ENCODE measurements at places on chromosomes 4 and X.

- DNase-seq, result no peak
Observed at GRCh38 chr4:633976-634598, 8.7 kb downstream of the PDE6B start.

DNA sequence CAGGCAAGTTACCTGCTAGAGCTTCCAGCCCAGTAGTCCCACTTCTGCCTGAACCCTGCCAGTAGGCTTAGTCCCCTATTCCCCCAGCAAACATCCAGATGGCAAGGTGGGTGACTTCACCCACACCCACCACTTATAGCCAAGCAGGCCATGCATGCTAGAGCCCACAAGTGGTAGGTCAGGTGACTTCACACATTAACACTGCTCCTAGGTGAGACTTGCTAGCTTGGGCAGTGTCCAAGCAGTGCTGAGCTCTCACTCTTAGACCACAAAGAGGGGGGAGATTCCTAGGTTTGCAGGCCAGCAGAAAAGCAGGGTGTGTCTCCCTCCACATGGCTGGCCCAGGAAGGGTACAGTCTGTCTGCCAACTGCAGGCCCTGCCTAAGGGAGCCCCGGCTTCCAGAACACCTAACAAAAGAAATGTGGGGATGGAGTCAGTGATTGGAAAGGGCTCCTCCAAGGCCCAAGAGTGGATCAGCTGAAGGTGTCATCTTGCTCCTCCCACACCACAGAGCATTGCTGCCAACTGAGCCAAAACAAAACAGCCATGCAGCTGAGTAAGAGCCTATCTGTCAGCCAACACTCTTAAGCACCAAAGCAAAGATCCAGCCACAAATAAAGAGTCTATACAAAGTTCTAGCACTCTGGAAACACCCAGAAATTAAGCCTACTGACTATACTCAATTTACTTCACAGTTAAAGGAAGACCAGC is 158.1 kb upstream of the USP38 start:
- DNase-seq, result no peak

GRCh38 chr4:15400226-15400625 is 27.6 kb upstream of the C1QTNF7 start:
- no peak for DNase-seq

DNA sequence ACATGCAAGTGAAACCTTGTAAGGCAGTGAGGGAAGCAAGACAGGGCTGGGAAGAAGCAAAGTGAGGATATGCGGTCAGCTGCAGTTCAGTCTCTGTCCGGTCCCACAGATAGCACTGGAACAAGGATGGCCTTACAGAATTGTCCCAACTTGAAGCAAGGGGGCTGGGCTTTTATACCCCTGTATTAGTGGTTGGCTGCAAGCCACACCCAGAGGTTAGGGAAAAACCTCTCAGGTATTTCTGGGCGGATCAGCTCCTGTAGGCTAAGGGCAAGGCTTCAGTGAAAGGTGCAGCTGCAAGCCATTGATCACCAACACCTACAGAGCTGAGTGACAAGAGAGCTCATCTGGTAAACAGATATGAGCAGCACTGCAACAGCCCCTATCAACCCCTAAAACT is 89.0 kb downstream of the KDR start:
- DNase-seq, result no peak

GRCh38 chrX:22424122-22424915 is 151.6 kb downstream of the CBLL2 start:
- no peak for DNase-seq

GRCh38 chr4:2257361-2258081 is 4.4 kb downstream of the MXD4 start:
- DNase-seq, result no peak

DNA sequence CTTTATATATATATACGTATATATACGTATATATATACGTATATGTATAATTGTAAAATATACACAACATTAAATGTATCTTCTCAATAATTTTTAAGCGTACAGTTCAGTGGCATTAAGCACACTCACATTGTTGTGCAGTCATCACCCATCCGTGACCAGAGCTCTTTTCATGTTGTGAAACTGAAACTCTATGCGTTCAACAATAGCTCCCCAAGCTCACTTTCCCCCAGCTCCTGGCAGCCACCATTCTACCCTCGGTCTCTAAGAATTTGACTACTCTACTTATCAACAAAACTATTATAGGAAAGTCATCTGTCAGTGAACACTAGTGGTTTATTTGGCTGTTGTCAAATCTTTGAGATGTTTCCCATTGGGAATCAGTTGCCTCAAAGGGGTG is 621.8 kb upstream of the GALNT7 start:
- DNase-seq, result no peak

- DNase-seq, result no peak
Observed at GRCh38 chrX:49147282-49147681, 15.3 kb upstream of the MAGIX start.

DNA sequence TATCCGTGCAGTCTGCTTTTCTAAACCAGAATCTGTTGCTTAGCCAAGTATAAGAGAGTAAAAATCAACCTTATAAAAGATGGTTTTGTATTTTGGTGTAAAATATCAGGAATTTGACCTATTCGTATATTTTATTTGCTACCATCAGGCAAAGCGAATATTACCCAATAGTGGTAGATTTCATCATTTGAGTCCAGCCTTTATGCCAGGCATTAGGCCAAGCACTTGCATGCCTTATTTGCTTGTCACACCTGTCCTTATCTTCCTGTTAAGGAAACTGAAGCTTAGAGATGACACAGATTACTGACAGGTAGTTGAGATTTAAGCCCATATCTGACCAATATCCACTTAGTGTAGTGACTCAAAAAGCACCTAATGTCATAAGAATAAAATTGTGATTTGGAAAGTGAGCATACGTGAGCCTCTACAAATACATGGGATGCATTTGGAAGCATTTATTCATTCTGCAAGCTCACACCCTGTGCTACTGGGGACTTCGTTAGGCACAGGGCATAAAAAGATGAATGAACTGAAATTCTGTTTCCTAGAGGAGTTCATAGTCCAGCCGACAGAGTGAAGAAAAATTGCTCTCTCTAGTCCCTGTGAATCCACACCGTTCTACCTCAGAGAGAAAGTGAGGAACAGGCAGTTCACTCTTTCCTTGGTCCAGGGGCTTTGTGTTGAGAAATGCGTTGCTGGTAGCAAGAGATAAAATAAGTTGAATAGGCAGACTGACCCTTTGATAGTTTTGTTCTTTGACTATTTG is 2.3 kb upstream of the RNF212 start:
- no peak for DNase-seq

- DNase-seq, result no peak
Observed at GRCh38 chr4:110823251-110823650, 200.4 kb upstream of the PITX2 start.

GRCh38 chrX:3052860-3053259 is 11.6 kb downstream of the ARSF start:
- DNase-seq, result no peak

- no peak for DNase-seq
Observed at GRCh38 chr4:13543839-13544605, at the start of gene NKX3-2. TSS of gene NKX3-2 (minus strand) at chr4:13544508. CDS start at chr4:13544414, 94 bp downstream.

DNA sequence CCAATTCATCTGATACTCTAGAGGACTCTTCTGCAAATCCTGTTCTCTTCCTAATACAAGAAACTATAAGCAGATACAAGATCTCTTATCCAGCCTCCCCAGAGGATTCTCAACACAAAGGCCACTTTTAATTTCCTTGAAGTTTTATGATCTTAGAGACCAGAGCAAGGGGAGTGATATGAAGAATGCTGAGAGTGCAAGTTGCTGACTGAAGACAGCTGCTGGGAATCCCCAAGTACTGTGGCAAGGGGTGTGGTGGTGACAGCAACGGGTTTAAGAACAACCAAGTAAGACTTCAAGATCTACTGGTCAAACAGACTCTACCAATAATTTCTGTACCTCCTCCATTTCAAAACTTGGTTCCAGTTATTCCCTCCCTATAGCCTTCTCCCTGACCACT is 7.0 kb downstream of the AMMECR1 start:
- DNase-seq, result no peak

DNA sequence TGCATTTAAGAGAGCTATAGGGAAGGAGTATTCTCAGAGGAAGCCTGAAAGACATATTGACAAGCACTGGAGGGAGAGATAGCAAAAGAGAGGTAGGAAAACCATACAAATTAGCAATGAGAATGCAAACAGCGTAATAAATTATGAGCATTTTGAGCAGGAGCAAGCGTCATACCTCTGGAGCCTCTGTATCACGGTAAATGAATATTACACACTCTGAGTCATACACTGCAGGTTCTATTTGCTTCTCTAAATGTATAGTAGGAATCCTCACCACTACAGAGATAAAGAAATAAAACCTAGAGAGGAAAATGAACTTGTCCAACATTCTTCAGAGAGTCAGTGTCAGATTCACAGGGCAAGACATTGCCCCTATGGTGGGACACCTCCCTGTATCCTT is 46.4 kb upstream of the GABRE start:
- DNase-seq, result no peak

GRCh38 chr4:186688150-186688943 is 35.3 kb downstream of the FAT1 start:
- DNase-seq, result no peak

DNA sequence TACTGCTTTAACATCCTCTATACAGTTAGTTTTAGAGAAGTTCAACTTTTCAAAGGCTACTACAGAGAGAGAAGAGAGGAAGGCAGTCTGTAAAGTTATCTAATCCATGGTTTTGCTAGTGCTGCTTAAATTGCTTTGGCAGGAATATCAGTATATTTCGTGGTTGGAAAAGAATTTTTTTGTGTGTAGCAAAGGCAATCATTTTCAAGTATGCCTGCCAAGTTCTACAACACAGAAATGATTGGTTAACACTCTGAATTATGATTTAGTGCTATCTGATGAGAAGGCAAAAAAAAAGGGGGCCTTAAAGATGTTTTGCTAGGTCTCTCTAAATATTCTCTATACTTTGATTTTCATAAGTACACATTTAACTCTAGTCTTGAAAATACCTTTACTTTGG is 133.1 kb downstream of the JADE1 start:
- no peak for DNase-seq

- DNase-seq, result no peak
Observed at GRCh38 chr4:39486221-39486804, 27.5 kb downstream of the LIAS start.

DNA sequence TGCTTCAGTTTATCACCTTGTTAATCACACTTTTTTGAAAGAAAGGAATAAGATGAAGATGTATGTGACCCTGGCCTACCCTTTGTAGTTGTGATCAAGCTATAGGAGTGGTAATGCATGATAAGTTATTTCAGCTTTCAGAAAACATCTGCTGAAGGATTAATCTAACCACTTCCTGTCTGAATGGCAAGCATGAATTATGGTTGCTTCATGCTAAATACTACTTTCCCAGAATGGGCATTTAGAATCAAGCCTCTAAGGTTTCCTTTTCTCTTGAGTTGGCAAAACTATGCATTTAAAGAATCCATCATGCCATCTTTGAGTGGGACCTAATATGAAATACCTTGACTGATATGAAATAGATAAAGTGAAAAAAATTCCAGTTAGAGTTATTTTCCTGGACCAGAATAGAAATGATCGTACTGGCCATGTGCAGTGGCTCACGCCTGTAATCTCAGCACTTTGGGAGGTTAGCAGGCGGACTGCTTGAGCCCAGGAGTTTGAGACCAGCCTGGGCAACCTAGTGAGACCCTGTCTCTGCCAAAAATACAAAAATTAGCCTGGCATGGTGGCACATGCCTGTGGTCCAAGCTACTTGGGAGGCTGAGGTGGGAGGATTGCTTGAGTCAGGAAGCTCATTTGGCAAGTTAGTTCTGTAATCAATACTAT is 59.1 kb downstream of the ANXA3 start:
- no peak for DNase-seq

DNA sequence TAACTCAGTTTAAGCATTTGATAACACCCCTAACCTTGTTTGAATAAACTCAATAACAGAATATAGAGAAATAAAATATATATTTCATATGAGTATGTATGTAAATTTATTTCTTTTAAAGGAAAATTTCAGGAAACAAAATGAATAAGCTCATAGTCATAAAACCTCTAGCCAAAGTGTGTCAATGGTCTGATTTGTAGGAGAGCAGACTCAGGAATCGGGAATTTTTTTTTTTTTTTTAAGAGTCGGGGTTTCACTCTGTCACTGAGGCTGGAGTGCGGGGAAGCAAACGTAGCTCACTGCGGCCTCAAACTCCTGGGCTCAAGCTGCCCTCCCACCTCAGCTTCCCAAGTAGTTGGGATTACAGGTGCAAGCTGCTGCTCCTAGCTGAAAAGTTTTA is 2.4 kb downstream of the PKD2 start:
- DNase-seq, result no peak

- DNase-seq, result no peak
Observed at GRCh38 chrX:132900633-132901293, 57.7 kb downstream of the HS6ST2 start.

DNA sequence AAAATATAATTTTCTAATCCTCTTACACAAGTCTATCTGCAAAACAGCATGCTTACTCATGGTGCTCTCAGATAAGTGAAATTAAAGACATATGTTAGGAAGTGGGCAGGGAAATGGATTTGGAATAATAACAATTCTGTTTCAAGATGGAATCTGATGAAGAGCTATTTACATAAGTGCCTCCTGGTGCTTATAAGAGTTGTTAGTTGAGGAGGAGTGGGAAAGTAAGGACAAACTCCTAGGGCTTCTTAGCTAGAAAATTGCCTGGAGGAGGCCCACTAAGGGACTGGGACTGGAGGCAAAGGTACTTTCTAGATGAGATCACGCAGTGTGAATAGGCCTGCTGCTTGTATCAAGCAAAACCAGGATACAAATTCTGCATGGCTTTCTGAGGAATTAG is 939.8 kb downstream of the GLUD2 start:
- DNase-seq, result no peak

DNA sequence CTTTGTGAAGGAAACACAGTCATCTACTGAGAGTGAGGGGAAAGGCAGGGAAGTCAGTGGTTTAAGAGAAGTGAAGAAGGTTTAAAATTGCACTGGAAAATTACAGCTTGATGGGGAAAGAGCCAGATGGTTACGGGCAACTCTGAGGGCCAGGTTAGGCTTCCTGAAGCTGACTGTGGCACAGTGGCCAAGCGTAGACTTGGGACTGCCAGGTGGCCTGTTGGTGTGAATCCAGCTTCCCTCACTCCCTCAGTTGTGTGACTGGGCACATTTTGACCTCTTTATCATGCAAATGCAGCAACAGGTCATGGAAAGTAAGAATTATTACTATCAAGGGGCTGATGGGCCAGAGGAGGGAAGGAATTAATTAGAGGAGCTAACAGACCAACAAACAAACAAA is 390.1 kb downstream of the UNC5C start:
- DNase-seq, result no peak

DNA sequence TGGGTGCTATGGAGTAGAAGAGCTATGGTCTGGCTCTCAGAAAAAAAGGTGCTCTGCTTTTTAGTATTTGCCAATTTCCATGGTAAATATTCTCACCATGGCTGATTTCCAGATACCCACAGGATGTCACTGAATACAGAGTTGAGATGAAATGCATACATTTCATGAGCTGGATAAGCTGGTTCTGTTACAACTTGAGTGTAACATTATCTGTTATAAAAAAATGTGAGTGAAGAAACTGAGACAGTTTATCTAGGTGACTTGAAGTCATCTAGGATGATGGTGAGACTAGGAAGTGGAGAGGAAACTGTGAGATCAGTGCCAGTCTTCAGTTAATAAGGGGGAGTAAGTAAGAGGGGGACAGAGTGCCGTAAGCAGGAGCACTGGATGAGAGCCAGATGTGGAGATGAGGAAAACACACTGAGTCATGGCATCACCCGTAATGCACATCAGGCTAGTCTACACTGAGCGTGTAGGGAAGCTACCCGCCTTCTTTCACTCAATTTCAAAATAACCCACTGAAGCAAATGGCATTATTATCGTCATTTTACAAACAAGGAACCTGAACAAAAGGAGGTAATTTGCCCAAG is 5.0 kb downstream of the HPSE start:
- DNase-seq, result no peak

- DNase-seq, result no peak
Observed at GRCh38 chr4:183445097-183445428, 627 bp downstream of the CDKN2AIP start.

- DNase-seq, result no peak
Observed at GRCh38 chr4:153111426-153112040, 92.7 kb upstream of the TRIM2 start.

Measured in germinal center (tissue), 1 donor.